ENCODE measurements at places on chromosomes 1 and 21.

DNA sequence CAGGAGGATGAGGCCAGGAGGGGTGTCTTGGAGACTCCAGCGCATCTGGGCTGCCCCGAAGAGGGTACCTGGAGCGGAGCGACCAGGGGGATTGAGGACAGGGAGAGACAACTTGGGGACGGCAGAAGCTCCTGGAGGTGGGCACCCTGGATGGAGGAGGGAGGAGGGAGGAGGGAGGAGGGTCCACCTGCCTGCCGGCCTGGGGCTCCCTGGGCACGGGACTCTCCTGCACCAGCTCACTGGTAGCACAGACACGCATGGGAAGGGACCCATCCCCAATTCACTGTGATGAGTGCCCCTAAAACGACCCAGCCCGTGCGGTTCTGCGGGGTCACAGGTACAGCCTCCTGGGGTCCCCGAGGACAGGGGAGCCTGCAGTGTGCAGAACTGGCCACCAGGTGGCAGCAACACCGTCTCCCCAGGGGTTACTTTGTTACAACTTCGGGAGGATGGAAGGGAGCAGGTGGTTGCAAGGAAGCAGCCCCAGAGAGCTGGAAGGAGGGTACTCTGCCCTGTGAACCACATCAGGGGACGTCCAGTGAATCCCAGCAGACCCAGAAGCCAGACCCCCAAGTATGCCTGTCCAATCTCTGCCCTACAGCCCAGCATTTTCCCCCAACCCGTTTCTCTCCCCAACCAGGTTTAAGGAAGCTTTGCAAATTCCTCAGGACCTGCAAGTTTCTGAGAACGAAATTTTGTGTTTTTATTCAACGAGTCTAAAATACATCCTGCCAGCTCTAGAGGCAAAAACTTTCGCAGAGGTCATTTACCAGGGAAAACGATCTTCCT lies 482.4 kb downstream of the NPHP4 start:
- DNase-seq: peak; percentile 66

DNA sequence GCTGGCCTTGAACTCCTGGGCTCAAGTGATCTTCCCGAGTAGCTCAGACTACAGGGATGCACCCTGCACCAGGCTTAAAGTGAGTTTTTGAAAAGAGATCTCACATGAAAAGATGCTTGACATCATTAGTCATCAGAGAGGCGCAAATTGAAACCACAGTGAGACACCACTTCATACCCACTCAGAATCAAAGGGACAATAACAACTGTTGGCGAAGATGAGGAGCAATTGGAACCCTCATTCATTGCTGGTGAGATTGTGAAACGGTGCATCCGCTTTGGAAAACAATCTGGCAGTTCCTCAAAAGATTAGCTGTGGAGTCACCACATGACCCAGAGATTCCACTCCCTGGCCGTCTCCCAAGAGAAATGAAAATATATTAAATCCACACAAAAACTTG lies 122.3 kb downstream of the PGBD5 start:
- DNase-seq: no peak

DNA sequence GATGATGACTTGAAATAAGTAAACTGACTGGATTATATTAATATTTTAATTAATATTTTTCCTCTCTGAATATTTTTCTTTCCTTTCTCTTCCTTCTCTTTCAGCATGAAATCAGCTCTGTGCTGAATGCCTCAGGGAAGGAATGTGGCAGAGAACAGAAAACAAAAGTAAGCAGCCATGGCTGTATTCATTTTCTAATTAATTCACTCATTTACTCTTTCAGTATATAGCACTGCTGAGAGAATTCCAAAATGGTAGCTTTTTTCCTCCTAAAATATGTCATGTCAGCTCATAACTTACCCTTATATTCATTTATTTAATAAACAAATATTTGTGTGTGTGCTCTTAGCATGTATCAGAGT lies 522.5 kb downstream of the PTPRC start:
- DNase-seq: no peak

- no peak for DNase-seq
Observed at GRCh38 chr1:183584147-183584546, 6.1 kb downstream of the NCF2 start.

DNA sequence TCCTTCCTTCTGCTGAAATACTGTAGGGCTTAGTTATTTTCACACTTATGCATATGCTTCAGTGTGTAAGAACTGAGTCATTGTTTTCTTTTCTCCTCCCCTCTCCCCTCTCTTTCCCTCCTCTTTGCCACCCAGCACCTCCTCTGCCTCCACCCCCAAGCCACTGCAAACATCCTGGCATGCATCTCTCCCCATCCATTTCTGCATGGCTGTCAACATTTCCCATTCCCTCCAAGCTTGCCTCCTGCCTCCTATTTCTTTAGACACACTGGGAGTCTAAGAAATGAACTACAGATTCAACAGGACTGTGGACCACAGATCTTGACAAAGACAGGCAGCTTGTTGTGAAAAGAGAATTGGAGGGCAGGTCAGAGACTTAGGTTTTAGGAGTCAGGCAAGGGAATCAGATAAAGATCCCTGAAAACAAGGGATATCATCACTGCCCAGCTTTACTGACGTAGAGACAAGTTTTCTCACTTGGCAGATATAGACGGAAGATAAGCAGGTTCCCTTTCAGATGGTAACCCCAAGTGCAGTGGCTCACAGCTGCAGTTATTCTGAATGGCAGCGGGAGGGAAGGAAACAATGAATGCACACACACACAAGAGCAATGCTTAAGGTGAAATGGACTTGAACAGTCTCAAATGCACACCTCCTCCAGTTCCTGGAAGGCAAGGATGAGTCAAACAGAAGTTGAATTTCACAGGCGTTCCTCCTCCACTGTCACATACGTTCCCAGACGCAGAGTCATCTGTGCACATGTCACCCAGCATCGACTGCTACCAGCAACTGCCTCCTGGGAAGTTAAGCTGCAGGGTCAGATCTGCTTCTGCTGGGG lies 56.1 kb downstream of the HIVEP3 start:
- DNase-seq: no peak

GRCh38 chr1:3159121-3159520 lies 90.1 kb downstream of the PRDM16 start:
- DNase-seq: no peak

DNA sequence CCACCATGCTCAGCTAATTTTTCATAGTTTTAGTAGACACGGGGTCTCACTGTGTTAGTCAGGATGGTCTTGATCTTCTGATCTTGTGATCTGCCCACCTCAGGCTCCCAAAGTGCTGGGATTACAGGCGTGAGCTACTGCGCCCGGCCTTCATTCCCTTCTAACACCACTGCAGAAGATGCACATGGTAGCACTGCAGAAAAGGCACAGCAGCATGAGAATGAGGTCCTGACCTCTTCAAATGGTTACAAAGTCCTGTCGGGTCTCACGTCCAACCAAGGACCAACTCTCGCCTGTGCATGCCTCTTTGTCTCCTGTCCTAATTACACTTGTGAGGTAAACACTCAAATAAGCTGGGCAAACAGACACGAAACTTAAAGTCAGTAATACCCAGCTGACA lies 83.0 kb upstream of the GCLM start:
- no peak for DNase-seq

- DNase-seq: no peak
Observed at GRCh38 chr1:160115545-160116282, at the start of gene ATP1A2. Gene ATP1A2, plus strand, starts transcription at chr1:160115759. Its CDS starts 103 bp downstream, at chr1:160115862.

DNA sequence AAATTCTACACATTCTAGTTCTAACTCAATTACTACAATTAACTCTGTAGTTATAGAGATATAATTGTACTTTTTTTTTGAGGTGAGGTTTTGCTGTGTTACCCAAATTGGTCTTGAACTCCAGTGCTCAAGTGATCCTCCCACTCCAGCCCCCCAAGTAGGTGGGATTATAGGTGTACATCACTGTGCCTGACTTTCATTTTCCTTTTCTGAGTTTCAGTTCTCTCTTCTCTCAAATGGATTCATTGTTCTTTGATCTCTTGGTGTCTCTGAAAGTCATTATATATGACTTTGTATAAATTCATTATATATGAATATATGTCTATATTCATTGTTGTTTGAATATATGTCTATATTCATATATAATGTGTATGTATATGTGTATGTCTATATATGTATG lies 74.0 kb upstream of the GALNT2 start:
- DNase-seq: no peak

- no peak for DNase-seq
Observed at GRCh38 chr1:65222340-65222940, 74.4 kb downstream of the AK4 start.

- no peak for DNase-seq
Observed at GRCh38 chr1:240122639-240123613, 31.2 kb downstream of the FMN2 start.

DNA sequence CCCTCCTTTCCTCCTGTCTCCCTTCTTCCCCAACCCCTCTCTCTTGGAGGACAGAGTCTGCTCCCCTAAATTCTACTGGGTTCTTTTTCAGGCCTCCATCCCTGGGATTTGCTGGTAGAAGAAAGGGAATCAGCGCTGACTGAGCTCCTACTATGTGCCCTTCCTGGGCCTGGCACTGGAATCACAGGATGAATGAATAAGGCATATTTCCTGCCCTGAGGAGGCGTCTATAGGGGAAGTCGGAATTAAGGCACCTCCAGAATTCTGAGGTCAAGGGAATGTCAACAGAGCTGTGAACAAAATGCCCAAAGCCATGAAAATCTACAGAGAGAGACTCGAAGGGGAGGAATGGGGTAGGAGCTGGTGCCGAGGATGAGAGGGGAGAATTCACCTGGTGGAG lies 17.4 kb upstream of the BTG2 start:
- DNase-seq: no peak

DNA sequence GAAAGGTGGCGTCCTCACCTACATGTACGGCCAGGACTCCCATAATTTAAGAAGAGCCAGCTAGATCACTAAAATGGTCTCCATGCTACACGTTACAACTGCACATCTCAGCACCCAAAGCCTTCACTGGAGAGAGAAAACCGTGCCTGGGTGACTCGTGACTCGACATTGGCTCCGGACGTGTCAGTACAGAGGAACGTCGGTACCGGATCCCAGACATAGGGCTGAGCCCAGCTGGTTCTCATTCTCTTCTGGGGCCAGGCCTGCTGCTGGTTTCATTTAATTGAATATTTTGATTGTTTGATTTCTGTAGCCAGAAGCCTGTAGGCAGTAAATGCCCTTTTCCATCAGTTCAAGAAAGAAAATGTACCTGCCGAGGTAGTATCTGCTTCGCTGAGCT lies 93.1 kb downstream of the HHIPL2 start:
- DNase-seq: no peak

GRCh38 chr1:8777867-8778266 lies 39.6 kb downstream of the RERE start:
- no peak for DNase-seq

- no peak for DNase-seq
Observed at GRCh38 chr1:236123563-236123962, 18.8 kb upstream of the GPR137B start.

- DNase-seq: no peak
Observed at GRCh38 chr1:157961805-157962762, 31.4 kb upstream of the KIRREL1 start.

DNA sequence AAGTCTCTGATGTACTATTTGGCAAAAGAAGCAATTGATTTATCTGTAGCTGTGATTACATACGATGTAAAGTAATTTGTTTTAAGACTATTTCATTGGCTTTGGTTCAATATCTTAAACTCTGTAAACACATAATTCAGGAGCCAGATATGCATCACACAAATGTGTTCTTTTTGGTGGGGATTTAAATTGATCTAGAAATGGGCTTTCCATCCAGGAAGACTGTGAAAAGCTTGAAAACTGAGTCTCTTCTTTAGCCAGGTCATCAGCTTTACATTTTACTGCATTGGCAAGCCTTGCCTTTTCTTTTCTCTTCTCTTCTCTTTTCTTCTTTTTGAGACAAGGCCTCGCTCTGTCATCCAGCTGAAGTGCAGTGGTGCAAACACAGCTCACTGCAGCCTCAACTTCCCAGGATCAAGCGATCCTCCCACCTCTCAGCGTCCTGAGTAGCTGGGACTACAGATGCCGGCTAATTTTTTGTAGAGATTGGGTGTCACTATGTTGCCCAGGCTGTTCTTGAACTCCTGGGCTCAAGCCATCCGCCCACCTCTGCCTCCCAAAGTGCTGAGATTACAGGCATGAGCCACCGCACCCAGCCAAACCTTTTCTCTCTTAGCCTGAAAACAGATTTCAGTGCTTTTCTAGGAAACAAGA lies 1.4 kb downstream of the RCAN3 start:
- no peak for DNase-seq

- no peak for DNase-seq
Observed at GRCh38 chr1:99680270-99680669, 34.4 kb downstream of the PALMD start.

- no peak for DNase-seq
Observed at GRCh38 chr1:169915150-169915549, 21.5 kb upstream of the SCYL3 start.

DNA sequence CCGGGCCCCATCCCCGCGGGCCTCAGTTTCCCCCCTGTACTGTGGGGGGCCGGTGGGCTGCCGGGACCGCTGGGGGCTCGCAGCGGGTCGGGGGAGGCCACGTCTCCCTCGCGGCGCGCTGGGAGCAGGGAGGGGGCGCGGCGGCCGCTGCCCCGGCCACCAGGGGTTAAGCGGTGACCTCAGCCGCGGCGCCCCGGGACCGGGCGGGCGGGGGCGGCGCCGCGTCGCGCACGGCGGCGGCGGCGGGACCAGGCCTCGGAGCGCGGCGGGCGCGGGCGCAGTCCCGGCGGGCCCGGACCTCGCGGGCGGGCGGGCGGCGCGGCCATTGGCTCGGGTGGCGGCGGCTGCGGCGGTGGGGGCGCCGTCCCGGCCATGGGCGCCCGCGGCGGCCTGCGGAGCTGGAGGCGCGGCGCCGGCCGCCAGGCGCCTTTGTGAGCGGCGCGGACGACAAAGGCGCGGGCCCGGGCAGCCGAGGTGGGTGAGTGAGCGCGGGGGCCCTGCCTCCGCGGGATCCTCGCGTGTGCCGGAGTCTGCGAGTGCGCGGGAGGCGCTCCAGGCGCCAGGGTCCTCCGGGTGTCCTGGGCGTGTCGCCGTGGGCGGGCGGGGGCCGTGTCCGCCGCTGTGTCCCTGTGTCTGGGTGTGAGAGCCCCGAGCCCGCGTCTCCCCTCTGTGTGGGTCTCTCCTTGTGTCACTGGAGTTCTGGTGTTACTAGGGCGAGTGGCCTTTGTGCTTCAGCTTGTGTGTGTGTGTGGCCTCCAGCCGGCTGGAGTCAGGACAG lies at the start of gene ARHGEF10L:
Gene ARHGEF10L (plus strand): TSS at position 222 of the 778 bp plus-strand sequence. CDS start 40,898 bp downstream, outside the sequence.
- DNase-seq: no peak

Measured in GM18507 (cell line).